CD4-positive, alpha-beta T cell treated with Interleukin-15 for 1 hour (primary cell): ENCODE measurements at places on chromosomes 3 and 15.

DNA sequence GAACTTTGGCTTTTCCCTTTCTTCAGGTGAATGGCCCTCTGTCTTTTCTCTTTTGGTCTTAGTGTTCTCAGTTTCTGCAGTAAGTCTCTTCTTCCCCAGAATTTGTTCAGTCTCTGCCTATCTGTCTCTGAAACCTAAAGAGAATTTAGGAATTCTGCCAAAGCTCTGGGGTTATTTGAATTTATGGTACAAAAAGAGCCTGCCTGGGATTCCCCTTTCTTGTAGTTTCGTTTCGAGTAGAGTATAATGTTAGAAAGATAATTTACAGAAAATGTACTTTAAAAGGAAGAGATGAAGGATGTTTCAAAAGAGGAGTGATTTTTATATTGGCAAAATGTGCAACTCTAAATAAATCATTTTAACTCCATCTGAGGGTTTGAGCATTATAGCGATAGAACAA, 247.4 kb upstream of the SATB1 start:
- DNase-seq = no peak

- no peak for DNase-seq
These were observed 1.0 kb upstream of the MELTF start for GRCh38 chr3:197030379-197031314.

- DNase-seq = no peak
These were observed 10.7 kb upstream of the SLC22A13 start for GRCh38 chr3:38254872-38255271.

DNA sequence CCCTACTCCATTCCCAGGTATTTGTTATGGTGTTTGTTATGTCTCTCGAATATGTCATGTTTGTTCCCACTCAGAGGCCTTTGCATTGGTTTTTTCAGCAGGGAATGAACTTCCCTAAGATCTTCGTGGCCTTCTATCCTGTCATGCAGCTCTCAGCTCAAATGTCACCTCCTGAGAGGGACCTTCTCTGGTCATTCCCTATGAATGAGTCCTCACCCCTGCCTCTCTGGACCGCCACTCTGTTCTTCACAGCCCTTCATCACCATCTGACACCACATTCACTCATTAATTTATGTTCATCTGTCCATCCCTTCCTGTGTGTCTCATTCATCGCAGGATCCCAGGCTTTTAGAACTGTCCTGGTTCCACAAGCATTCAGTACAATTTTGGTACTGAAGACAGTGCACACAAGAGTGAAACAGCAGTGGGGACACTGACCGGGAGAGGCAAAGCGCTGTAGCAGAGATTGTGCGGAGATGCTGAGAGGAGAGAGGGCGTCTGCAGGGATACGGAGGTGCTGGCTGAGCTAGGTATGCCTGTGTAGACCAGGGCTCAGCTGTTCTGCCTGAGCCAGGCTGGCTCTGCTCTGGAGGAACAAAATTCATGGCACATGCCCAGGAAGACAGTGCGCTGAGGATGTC, 132.3 kb downstream of the CHCHD6 start:
- no peak for DNase-seq

DNA sequence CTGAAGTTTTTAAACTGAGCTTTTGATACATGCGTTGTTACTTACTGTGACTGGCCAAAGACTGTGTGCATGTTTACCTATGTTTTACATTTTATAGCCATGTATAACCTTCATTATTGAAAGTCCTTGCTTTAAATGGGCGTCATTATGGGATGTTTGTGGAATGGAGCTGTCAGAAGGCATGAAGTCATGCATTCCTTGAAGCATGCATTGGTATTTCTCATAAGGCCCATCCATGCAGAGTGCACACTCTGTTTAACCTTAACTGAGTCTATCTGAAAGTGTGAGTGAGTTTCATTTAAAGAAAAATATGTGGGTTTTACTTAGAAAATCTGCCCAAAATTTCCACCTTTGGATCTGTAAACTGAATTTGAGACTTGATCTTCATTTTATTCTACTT, 51.1 kb downstream of the PSMD6 start:
- DNase-seq = no peak

GRCh38 chr15:55742927-55743728, at the start of gene PRTG:
Gene PRTG, minus strand, starts transcription at chr15:55743152. Its CDS starts 221 bp downstream, at chr15:55742931.
- DNase-seq = no peak

DNA sequence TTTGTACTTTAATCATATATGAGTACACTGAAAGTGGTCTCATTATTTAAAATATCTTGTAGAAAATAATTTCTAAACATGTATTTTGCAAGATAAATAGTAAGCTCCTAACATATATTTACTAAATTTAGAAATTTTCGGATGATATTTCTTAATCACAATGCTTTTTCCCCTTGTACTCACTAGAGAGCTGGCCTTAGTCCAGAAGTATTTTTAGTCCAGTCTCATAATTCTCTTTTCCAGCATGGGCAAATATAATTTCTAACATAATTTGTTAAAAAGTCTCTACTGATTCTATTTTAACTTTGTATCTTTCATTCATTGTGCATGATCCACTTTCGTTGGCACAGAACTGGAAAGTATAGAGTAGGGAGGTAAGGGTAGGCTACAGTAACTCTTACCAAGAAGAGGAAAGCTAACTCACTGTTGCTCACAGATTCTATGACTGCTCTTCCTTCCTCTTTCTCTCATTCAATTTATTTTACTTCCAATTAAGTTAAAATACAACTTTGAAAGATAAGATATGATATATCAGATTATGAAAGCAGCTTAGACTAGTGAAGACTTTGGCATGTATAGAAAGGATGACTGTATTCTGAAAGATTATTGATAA, 39.3 kb downstream of the FGF7 start:
- no peak for DNase-seq

DNA sequence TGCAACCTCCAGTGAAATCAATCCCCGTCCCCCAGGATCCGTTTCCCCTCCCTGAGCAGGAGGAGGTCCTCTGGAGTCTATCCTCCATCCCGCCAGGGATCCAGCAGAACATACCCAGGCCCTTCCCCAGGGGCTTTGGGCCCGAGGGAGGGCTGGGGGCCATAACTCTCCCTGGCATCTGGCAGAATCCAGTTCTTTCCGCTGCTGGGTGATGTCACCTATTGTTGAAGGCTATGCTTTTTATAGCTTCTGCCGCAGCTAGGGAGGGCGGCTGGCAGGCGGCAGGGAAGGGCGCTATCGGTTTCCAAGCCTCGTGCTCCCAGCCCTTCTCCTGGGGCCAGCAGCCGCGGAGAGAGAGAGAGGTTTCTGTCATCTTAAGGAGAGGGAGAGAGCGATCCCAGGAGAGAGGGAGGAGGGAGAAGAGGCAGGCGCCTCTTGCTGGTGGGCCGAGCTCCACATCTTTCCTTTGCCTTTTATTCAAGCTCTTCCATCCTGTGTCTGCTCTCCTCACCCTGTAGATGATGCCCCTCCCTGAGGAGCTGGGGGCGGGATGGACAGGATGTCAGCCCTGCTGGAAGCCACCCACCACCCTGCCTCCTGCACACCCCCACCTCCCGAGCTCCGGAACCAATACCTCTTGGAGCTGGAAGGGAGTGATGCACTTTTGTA, 120.1 kb downstream of the ANP32A start:
- no peak for DNase-seq

DNA sequence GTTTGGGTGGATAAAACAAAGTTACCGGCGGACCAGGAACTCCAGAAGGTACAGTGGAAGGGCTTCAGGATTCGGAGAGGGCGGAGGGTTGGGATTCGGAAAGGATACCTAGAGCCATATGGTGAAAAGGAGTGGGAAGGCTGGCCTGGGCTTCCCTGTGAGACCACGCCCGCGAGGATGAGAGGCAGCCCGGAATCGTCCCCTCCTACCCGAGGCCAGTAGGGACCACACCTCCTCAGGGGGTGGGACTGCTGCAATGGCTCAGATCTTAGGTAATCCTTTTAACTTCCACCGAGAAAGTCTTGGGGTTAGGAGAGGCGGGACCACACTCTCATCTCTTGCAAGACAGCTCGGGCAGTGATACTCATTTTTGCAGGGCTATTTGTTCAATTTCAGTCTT, 511.3 kb downstream of the OCA2 start:
- no peak for DNase-seq

GRCh38 chr3:30617069-30617468, 10.7 kb downstream of the TGFBR2 start:
- no peak for DNase-seq

- no peak for DNase-seq
These were observed 14.7 kb downstream of the PPARG start for GRCh38 chr3:12303534-12303933.

DNA sequence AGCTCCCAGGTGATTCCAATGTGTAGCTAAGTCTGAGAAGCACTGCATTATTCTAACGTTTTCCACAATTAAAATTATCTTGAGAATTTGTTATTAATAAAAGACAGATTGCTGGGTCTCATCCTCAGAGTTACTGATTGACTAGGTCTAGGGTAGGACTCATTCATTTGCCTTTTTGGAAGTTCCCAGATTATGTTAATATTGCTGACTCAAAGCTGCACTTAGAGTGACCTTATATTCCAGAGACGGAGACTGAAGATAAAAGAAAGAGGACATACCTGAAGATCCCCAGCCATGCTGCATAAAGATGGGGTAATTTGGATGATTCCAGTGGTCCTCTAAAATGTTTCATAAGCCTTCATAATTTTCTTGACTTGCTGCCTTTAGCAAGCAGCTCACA, 81.8 kb downstream of the PLSCR2 start:
- no peak for DNase-seq

DNA sequence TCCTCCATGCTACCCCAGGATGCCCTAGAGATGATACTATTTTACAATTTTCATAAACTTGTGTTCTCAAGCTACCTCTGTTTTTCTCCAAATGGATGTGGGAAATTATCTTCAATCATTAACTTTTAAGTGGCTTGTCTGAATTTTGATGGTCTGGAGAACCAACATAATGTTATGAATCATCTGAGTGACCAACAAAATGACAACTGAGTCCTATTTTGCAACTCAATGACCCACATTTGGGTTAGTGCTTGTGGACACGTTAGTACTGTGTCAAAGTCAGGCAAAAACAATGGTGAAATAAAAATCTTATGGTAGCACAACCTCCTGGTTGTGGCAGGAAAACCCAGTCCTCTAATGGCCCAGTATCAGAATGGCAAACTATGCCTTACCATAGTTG, 352.4 kb upstream of the ZNF385D start:
- DNase-seq = no peak

GRCh38 chr3:53719796-53720195, 126.4 kb downstream of the CHDH start:
- DNase-seq = no peak

GRCh38 chr3:171649911-171650592, 160.2 kb downstream of the PLD1 start:
- no peak for DNase-seq

- DNase-seq = peak; percentile 58
These were observed 199.5 kb downstream of the GOLGA6L6 start for GRCh38 chr15:20341901-20342600.

GRCh38 chr15:74367296-74367854, at the start of gene CYP11A1:
Gene CYP11A1, minus strand, starts transcription at chr15:74367646. Its CDS starts 61 bp downstream, at chr15:74367585.
- no peak for DNase-seq

- no peak for DNase-seq
These were observed 106.4 kb upstream of the PTX3 start for GRCh38 chr3:157330206-157330605.

DNA sequence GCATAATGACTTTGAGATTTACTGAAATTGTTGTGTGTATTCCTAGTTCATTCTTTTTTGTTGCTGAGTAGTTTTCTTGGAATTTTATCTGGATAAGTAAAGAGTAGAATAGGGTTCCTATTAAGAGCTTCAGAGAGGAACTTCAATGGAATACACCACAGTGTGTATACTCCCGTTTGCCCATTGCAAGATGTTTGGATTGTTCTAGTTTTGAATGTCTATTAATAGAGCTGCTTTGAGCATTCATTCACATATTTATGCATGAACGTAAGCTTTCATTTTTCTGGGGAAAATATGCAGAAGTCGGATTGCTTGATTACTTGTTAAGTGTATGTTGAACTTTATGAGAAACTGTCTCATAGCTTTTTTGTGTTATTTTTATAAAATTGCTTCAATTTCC, 580.5 kb downstream of the OTOL1 start:
- DNase-seq = no peak

DNA sequence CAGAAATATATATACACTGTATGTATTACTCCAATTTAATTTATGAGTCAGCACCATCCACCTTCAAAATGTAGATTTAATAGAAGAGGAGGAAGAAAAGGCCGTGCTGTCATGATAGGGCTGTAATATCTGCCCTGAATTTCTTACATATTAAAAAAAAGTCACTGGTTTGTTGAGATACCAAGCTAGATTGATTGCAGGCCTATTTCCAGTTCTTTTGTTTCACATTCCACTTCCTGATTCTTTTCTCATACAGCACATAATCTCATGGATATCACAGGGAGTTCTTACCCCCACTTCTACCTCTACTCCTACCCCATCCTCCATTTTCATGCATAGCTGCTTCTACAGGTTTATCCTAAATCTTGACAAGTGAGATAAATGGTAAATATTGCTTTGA, 290.3 kb downstream of the ZBTB20 start:
- no peak for DNase-seq

- no peak for DNase-seq
These were observed 45.3 kb downstream of the OSTN start for GRCh38 chr3:191244242-191244867.

DNA sequence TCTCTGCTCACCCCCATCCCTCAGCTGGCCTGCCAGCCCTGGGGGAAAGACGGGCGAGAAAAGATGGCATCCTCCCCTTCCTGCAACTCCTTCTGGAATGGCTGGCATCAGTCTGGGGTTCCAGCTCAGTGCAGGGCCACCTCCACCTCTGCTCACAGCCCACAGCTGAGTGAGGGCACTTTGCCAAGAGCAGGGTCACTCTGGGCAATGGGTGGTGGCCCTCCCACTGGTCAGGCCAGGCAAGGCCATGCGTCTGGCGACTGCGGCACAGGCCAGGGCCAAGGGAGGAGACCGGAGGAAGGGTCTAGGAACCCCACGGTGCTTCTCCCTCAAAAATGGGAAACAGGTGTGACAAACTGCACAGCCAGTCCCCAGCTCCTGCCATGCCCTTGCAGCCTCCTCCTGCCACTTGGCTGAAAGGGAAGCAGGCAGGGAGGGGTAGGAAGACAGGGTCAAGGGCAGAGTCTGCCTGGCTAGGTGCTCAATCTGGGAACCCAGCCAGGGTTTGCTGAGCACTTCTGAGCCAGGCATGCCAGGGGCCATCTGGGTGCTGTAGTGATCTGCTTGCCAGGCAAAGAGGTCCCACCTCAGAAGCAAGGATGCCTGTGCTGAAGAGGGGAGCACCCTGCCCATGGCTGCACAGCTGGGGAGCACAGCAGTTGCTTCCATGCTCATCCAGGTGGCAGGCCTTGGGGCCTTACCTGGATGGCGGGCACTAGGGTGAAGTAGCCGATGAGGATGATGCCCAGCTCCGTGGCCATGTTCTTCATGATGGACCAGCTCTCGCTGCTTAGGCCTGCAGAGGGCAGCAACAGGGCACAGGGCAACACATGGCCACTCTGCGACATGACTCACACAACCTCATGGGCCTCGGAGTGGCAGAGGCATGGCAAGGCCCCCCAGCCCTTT, 41.2 kb downstream of the PTPN23 start:
- DNase-seq = no peak
